ENCODE measurements at places on chromosomes 7 and 10. TPM values are rescaled to one million over a fixed set of nuclear protein-coding genes. Genes with fewer than 3 reads are reported as not detected.

DNA sequence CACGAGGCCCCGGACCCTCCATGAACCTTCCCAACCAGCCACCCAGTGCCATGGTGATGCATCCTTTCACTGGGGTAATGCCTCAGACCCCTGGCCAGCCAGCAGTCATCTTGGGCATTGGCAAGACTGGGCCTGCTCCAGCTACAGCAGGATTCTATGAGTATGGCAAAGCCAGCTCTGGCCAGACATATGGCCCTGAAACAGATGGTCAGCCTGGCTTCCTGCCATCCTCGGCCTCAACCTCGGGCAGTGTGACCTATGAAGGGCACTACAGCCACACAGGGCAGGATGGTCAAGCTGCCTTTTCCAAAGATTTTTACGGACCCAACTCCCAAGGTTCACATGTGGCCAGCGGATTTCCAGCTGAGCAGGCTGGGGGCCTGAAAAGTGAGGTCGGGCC is 90.6 kb upstream of the PDCD4 start:
- no peak for DNase-seq

GRCh38 chr10:61993711-61994401 is 92.4 kb downstream of the ARID5B start:
- no peak for DNase-seq

Gene CALML5
- not detected for polyA plus RNA-seq

- no peak for DNase-seq
These were observed 272.9 kb upstream of the KLF6 start for GRCh38 chr10:4057725-4058513.

DNA sequence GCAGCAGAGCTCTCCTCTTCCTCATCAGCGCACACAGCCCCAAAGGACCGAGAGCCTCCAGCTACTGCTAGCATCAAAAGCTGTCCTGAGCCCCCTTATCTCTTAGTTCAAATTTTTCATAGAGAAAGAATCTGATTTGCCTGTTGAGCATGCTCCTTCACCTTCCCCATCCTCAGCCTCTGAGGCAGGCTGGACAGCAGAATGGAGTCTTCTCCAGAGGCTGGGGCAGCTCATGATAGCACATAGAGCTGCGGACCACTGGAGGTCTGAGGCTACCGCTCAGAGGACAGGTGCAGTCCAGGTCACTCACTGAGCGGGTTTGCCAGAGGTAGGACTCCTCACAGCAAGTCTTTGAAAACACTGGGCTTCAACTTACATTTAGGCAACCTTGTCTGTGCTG is 72.8 kb upstream of the GRB10 start:
- DNase-seq = no peak

DNA sequence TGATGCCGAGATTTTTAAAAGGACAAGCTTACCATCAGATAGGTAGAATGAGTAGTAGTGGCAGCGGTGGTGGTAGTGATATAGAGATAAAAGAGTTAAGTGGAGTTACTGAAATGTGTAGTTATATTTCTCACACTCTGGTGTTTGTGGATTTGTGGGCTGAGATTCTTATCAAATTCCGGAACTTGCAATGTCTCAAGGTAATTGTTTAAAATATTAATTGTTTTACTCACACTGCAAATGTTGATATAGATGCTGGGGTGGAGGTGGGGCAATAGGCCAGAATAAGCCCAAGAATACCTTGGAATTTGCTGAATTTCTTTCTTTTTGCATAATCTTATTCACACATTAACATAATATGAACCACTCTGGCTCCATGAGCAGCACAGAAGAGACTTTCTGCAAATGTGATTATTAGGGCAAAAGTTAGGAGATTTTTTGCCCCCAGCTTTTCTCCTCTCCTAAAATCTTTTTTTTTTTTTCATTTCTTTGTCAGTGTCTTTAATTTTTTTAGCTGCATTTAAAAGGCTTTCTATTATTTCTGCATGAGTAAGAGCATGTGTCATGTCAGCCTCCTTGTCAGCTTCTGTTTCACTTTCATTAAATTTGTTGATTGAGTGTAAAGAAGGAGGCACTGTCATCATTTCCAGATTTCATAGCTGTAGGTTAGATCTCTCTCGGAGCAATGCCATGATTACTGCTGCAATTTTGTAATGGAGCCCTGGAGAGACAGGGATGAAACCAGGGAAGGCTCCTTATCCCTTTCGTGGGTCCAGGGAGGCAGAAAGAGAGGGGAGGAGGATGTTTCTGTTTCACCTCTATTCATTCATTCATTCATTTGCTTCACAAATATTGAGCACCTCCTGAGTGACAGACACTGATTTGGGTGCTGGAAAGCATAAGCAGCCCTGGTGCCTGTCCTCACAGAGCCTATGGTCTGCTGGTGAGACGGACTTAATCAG is 13.1 kb upstream of the SGMS1 start:
- peak; percentile 24 for DNase-seq

DNA sequence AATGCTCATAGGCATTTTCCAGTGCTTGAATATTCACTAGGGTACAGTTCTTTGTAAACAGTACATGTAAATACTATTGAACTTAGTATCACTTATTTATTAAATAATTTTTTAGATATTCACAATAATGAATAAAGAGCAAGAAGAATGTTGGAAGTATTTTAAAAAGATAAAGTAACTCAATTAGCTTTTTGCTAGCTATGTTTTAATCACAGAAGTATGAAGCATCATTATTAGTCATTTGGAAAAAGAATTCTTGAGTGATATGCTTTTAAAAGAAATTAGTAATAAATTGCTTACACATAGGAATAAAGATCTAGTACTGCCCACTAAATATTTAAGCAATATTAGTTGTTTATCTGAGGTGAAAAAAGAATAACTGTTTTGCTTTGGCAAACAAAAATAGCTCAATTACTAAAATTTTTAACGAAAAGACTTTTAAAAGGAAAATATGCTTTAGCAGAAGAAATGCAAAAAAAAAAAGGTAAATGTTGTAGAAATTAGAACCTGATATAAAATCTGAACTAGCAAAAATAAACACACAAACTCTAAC is 66.5 kb downstream of the SGMS1 start:
- no peak for DNase-seq

DNA sequence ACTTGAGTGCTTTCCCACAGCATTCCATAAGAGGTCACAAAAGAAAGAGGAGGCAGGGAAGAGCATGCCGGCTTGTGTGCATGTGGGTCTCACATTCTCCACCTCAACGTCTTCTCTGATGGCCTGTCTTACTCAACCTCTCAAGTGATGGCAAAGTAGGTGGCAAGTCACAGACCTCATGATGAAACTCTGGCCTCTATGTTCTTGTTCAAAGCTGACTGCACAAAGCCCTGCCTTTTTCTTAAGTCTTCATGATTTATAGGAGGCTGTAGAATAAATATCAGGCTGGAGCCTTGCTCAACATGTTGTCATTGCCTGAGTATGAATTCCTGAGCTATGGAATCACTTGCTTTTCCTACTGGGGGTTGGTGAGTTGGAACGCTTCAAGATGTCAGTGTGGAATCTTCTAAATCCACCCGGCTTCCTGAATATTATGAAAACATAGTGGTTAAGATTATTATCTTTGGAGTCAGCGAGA is 213.6 kb upstream of the INHBA start:
- no peak for DNase-seq

DNA sequence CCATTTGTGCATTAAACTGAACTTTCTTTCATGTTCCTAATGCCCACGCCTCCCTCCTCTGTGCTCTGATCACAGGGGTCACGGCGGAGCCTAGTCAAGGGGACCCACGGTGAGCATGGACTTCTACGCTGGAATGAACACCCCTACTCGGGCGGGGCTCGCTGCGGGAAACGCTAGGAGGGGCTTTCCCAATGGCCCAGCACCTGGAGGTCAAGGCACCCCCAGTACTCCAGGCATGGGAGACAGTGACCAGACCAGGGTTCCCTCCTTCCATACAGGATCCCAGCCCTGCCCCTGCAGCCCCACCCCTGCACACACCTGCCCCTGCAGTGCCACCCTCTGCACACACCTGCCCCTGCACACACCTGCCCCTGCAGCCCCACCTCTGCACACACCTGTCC is 27.1 kb upstream of the NKX6-2 start:
- no peak for DNase-seq

Gene DKK1
- 0.39 TPM for polyA plus RNA-seq

Gene RSU1
- 33.4 TPM for polyA plus RNA-seq

- no peak for DNase-seq
These were observed 16.6 kb downstream of the DENND2A start for GRCh38 chr7:140623980-140624379.
